ENCODE measurements at places on chromosomes 7 and 10. TPM values are rescaled to one million over a fixed set of nuclear protein-coding genes. Genes with fewer than 3 reads are reported as not detected.
A peak's percentile ranks its signal among the peaks of the same experiment; 100 is the strongest.

SCART1 gene
- 6.5 TPM for total RNA-seq

PPP1R17 gene
- total RNA-seq: 0.89 TPM

TRA2A gene
- total RNA-seq: 90.3 TPM

ZNF239 gene
- 4.9 TPM for total RNA-seq

DNA sequence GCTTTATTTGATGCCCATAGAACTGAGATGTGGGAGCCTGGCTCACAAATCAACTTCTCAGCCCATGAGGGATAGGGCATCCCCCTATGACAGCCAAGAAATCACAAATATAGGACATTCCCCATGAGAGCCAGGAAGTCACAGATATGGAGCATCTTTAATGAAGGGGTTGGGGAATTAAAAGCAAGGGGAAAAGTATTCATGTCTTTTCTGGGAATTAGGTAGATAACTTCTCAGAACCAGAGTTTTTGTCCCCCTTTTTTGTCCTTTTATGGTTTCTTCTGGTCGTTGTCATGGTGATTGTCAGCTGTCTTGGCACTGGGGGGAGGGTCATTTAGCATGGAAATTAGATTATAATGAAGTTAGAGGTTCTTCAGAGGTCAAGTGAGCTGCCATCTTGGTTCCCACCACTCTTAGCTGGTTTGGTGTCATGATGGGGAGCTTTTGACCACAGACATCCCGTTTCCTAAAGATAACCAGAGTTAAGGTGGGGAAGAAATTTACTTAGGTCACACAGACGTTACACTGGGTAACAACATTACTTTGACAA, 56.9 kb downstream of the NOD1 start:
- no peak for DNase-seq

- no peak for DNase-seq
Observed at GRCh38 chr7:41445432-41445831, 257.5 kb downstream of the INHBA start.

- peak; percentile 67 for DNase-seq
Observed at GRCh38 chr7:47392241-47392759, 189.6 kb downstream of the TNS3 start.

DNA sequence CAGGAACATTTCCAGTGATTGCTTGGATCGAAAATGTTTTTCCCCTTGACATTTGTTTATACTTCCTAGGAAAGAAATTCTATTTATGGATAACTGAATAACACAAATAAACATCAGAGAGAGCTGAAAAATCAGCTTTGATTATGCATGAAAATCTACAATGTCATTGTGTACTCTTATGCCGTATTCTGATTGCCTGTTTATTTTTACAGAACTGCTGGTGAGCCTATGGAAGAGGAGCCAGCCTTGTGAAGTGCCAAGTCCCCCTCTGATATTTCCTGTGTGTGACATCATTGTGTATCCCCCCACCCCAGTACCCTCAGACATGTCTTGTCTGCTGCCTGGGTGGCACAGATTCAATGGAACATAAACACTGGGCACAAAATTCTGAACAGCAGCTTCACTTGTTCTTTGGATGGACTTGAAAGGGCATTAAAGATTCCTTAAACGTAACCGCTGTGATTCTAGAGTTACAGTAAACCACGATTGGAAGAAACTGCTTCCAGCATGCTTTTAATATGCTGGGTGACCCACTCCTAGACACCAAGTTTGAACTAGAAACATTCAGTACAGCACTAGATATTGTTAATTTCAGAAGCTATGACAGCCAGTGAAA, 121.5 kb downstream of the TWIST1 start:
- DNase-seq: no peak

DNA sequence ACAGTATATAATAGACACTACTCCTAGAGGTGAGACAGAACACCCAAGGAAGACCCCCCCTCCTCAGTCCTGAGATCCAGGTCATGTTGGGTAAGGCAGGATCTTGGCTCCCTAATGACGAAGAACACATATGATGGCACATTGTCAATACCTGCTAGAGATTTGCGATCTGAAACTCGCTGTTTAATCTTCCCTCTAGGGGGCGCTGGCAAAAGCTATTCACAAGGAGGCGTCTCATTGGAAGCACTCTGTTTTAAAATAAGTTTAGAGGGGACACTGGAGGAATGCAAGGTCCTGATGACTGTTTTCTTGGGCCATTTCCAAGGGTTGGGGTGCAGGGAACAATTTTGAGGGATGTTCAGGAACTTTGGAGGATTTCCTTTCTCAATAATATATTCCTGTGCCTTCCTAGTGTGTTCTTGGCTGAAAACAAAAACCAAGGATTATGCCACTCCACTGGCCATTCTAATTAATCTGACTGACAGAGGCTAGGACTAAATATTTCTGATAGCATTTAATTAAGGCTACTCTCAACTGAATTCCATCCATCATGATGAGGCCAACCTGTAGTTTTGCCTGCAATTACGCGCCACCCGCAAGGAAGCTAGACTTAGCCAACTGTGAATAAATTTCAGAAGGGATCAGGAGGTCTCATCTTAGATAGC, 1013.8 kb upstream of the MBL2 start:
- DNase-seq: no peak

DNA sequence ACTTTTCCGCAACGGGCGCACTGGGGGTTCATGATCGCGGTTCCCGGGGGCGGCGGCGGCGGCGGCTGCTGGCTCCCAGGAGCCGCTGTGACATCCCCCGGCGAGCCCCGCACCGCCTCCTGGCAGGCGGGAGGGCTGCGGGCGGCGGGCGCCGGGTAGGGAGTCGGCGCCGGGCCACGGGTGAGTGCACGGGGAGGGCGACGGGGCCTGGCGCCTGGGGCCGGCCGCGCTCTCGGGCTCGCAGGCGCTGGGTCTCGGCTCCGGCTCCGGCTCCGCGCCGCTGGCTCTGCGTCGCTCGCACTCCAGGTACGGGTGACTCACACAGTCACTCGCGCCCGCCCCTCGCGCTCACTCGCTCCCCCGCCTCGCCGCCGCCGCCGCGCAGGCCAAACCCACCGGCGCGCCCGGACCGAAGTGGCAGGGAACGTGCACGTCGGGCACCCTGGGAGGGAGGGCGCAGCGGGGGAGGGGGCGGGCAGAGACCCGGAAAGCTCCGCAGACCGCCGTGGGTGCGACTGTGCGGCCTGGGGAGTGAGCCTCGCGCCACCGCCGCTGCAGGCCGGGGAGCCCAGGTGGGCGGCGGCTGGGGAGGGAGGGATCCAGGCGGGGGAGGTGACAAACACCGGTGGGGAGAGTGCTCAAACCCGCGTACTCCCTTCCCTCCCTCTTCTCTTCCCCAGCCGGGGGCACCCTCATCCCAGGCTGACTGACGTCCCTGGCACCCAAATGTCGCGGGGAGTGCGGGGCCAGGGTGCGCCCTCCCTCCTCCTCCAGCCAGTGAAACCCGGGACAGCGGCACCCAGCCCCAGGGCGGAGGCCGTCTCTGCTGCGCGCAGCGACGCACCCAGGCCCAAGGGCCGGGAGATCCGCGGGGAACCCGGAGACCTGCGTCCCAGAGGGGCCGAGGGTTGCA, 276.9 kb upstream of the NEBL start:
- DNase-seq: peak; percentile 69
